Adrenal gland (tissue), 19 donors: ENCODE measurements at places on chromosomes 1 and 21.

- DNase-seq = no peak
Measured at GRCh38 chr1:50591598-50591997, 168.4 kb upstream of the DMRTA2 start.

- DNase-seq = no peak
Measured at GRCh38 chr21:46650476-46651098, 15.1 kb downstream of the PRMT2 start.

DNA sequence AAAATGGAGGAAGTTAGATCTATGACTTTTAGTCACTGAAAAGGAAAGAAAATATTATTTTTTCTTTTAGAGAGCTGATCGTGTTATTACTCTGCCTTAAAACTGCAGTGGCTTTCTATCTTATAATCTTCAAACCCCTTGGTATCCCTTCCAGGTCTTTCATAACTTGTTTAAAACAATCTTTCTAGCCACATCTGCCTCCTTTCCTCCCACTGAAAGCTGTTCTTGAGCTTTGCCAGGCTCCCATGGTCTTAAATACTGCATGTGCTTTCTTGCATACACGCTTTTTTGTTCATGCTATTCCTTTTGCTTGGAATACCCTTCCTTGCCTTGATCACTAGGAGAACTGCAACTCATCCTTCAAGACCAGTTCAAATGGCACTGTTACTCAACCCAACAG, 65.9 kb upstream of the GADD45A start:
- no peak for DNase-seq

DNA sequence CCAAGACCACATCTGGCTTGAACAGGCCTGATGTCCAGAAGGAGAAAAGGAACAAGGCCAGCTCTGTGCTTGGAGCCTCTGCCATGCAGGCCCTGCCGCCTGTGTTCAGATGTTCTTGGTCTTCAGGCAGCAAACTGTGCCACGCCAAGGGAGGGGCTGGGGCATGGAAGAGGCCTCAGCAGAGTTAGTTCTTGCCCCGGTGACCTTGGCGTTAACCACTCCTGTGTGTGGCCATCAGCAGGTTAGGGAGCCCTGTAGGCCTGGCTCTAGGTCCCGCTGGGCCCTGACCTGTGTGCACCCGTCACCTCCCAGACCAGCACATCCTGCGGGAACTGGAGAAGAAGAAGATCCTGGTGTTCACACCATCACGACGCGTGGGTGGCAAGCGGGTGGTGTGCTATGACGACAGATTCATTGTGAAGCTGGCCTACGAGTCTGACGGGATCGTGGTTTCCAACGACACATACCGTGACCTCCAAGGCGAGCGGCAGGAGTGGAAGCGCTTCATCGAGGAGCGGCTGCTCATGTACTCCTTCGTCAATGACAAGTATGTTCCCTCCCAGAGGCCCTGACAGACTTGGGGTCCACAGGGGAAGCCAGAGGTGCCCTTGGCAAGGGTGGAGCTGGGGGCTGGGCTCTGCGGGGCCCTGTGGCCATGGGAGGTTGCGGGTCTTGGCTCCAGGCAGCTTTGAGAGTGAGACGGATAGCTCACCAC, 7.1 kb downstream of the ZC3H12A start:
- DNase-seq = peak; percentile 35
